ENCODE measurements at places on chromosomes 1 and 21.
A peak's percentile ranks its signal among the peaks of the same experiment; 100 is the strongest.

DNA sequence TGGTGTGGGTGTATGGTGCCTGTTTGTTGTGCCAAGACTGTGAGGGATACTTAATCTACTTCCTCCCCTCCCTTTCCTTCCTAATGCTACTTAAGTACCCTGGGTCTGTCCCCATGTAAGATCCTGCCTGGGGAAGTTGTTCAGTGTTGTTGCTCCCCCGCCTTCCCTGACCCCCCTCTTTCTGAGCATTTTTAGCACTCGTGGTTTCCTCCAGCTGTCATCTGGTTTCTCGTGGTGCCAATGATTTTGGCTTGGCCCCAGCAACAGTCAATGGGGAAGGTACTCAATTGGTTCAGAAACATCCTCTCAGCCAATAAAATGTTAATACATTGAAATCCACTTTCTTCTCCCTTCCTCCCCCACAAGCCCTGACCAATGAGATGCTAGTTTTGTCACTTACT, 8.0 kb upstream of the B4GALT3 start:
- H3K4me1 ChIP-seq, result peaks cover 2% of the 10 kb centered on the region
- no peaks in the 10 kb centered on the region for H3K27me3 ChIP-seq
- no peaks in the 10 kb centered on the region for H3K36me3 ChIP-seq
- no peak overlapping the region for H3K27ac ChIP-seq
- DNase-seq, result peak; percentile 88
- no peak overlapping the region for H3K4me3 ChIP-seq

GRCh38 chr1:194024659-194025058, 838.2 kb upstream of the B3GALT2 start:
- H3K27ac ChIP-seq, result no peak overlapping the region
- no peaks in the 10 kb centered on the region for H3K4me1 ChIP-seq
- DNase-seq, result peak; percentile 59
- H3K4me3 ChIP-seq, result no peak overlapping the region
- H3K27me3 ChIP-seq, result no peaks in the 10 kb centered on the region

GRCh38 chr1:88741413-88741812, 57.3 kb downstream of the PKN2 start:
- H3K27ac ChIP-seq, result no peak overlapping the region
- H3K27me3 ChIP-seq, result no peaks in the 10 kb centered on the region
- H3K4me3 ChIP-seq, result peak overlapping the region; percentile 10
- peaks cover 21% of the 10 kb centered on the region for H3K36me3 ChIP-seq

DNA sequence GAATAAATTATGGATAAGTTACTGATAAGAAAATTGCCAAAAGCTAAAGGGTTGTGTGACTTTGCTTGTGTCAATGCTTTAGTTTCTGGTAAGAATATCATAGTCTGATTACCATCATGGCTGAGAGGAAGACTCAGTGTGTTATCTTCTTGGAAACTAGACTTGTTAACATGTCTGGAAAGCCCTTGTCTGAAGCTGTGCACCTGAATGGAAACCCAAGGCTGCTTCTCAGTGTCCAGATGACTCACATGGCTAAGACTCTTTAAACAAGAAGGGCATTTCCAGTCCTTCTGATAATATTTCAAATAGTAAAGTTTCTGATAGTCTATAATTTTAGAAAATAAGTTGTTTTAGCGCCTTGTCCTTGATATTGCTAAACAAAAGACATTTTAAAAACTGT, 1092.7 kb downstream of the PLA2G4A start:
- no peaks in the 10 kb centered on the region for H3K4me1 ChIP-seq
- H3K27ac ChIP-seq, result no peak overlapping the region
- DNase-seq, result no peak
- H3K36me3 ChIP-seq, result no peaks in the 10 kb centered on the region
- no peak overlapping the region for H3K4me3 ChIP-seq

- no peak for DNase-seq
- H3K27me3 ChIP-seq, result no peaks in the 10 kb centered on the region
- H3K36me3 ChIP-seq, result no peaks in the 10 kb centered on the region
Observed at GRCh38 chr21:22356663-22357062, 1358.5 kb downstream of the NCAM2 start.

DNA sequence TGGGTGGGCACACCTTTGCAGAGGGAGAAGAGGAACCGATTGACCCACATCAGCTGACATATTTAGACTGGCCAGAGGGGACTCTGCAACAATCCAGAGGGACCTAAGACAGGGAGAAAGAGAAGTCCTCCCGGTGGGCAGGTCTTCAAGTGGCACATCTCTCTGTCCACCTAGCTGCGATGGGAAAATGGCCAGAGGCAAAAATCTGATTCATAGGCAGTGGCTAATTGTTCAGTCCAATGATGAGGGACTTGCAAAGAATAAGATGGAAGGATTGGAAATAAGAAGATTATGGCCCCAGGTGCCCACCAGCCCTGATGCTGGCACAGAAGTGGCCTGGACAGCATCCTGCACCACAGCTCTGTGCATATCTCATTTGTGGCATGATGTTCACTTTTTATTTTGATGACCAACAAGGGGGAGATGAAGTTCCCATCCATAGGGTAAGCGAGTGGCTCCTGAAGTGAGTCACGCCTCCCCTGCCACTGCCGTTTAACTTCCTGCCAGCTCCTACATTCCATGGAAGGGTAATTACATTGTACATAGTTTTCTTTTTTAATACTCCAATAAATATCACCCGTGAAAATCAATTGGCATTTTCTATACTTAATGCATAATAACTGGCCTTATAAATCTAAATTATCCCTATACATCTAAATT, 659.6 kb downstream of the MATN1 start:
- no peak for DNase-seq
- H3K4me1 ChIP-seq, result peaks cover 4% of the 10 kb centered on the region
- no peaks in the 10 kb centered on the region for H3K36me3 ChIP-seq
- no peak overlapping the region for H3K4me3 ChIP-seq
- peaks cover 55% of the 10 kb centered on the region for H3K27me3 ChIP-seq

GRCh38 chr1:170711682-170712081, 47.8 kb downstream of the PRRX1 start:
- no peaks in the 10 kb centered on the region for H3K27me3 ChIP-seq
- peaks cover 3% of the 10 kb centered on the region for H3K4me1 ChIP-seq
- H3K27ac ChIP-seq, result no peak overlapping the region

- no peak overlapping the region for H3K27ac ChIP-seq
- H3K4me1 ChIP-seq, result no peaks in the 10 kb centered on the region
- no peak overlapping the region for H3K4me3 ChIP-seq
- H3K27me3 ChIP-seq, result peaks cover 21% of the 10 kb centered on the region
- no peaks in the 10 kb centered on the region for H3K36me3 ChIP-seq
- DNase-seq, result no peak
Observed at GRCh38 chr1:42904434-42904833, 54.2 kb downstream of the SLC2A1 start.

DNA sequence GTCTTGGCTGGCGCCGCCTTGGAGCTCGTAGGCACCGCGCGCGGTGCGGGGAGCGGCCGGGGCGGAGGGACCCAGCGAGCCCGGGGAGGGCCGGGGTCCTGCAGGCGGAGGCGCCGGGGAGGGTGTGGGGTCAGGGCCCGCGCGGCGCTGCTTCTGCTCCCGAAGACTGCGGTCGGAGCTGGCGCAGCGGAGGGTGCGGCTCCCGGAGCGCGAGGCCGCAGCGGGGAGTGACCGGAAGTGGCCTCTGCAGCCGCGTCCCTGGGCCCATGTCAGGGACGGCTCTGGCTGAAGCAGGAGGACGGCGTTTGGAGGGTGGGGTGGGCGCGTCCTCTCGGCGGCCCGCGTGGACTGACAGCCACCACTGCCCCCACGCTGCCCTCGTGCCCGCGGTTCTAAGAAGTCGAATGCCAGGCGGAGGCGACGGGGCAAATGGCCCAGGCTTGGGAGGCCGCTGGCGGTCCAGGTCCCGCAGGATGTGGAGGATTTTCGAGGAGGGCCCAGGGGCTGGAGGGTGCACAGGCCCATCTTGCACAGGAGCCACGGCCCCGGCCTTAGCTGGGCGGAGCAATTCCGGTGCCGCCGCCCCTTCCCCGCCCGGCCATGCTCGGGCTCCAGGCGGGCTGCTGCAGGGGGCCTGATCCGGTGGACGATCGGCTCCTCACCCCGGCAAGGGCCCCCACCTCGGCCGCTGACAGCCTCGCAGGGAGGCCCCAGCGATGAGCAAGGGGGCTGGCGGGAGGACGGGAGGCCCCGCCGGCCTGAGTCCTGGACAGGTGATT, 7.7 kb upstream of the ZNF669 start:
- peaks cover 25% of the 10 kb centered on the region for H3K4me1 ChIP-seq
- no peaks in the 10 kb centered on the region for H3K27me3 ChIP-seq
- DNase-seq, result peak; percentile 60
- H3K36me3 ChIP-seq, result no peaks in the 10 kb centered on the region
- no peak overlapping the region for H3K27ac ChIP-seq

DNA sequence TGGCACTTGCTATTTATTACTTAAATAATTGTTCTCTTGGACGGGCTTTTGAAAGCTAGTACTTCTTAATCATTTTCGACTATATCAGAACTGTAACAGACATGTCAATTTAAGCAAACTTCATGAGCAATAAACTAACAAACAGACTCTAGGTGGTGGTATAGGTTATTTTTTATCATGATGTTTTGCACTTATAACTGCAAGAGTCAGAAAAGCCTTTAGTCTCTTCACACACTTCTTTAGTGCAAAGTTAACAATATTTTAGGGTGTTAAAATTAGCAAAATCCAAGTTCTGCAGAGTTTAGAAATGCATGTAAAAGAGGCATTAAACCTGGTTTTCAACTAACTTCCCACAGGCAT, 2.2 kb downstream of the NRIP1 start:
- no peaks in the 10 kb centered on the region for H3K36me3 ChIP-seq
- H3K4me3 ChIP-seq, result peak overlapping the region; percentile 96

GRCh38 chr1:204742676-204743251, 57.2 kb upstream of the LRRN2 start:
- H3K27me3 ChIP-seq, result peaks cover 15% of the 10 kb centered on the region
- no peaks in the 10 kb centered on the region for H3K4me1 ChIP-seq
- no peak overlapping the region for H3K4me3 ChIP-seq
- DNase-seq, result no peak
- no peaks in the 10 kb centered on the region for H3K36me3 ChIP-seq

DNA sequence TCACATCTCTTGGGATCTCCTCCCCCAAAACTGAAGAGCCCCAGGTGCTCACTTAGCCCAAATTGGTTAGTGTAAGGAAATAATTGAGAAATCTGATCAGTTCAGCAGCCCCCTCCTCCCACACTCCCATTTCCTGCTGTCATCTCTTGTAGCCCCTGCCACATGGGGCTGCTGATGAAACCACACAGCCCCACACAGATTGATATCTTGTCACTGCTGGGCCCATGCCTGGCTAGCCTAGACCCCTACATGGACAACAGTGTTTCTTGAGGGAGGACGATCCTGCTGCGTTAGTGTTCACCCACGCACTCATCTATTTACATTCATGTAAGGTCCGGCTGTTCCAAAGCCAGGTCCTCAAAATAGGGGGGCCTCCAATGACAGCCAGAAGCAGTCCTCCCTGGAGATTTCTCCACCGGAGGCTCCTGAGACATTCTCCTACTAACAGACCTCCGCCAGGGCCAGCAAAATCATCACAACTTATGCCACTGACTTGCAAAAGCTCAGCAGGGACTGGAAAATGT, 23.9 kb upstream of the RXRG start:
- H3K27ac ChIP-seq, result no peak overlapping the region
- no peak for DNase-seq
- no peaks in the 10 kb centered on the region for H3K36me3 ChIP-seq
- peaks cover 38% of the 10 kb centered on the region for H3K27me3 ChIP-seq
- H3K4me3 ChIP-seq, result no peak overlapping the region
- no peaks in the 10 kb centered on the region for H3K4me1 ChIP-seq

DNA sequence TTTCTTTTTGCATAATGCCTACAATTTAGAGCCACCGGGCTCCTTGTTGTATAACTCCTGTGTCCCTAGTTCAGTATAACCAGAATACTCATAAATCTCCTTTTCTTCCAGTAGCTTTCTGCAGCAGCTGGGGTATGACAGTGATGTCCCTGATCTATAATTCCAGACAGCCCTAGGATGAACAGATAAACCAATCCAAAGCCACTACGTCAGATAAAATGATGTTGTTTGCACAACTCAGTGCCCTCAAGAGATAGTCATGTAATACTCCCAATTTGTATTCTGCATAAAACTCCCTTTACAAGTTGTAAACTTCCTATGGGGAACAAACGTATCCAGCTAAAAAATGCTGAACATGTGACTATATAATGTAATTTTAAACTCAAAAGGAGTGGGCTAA, 44.7 kb downstream of the ZNF326 start:
- H3K27ac ChIP-seq, result no peak overlapping the region
- no peaks in the 10 kb centered on the region for H3K36me3 ChIP-seq
- DNase-seq, result no peak
- no peaks in the 10 kb centered on the region for H3K27me3 ChIP-seq

GRCh38 chr21:33840771-33841170, 74.8 kb downstream of the ATP5PO start:
- H3K4me1 ChIP-seq, result peaks cover 9% of the 10 kb centered on the region
- no peak for DNase-seq
- no peaks in the 10 kb centered on the region for H3K27me3 ChIP-seq
- no peak overlapping the region for H3K27ac ChIP-seq
- peaks cover 30% of the 10 kb centered on the region for H3K36me3 ChIP-seq
- no peak overlapping the region for H3K4me3 ChIP-seq

GRCh38 chr1:84598846-84599741, 24.9 kb upstream of the CTBS start:
- DNase-seq, result peak; percentile 83
- H3K36me3 ChIP-seq, result no peaks in the 10 kb centered on the region
- peak overlapping the region; percentile 42 for H3K27ac ChIP-seq
- no peak overlapping the region for H3K4me3 ChIP-seq
- peaks cover 3% of the 10 kb centered on the region for H3K4me1 ChIP-seq

DNA sequence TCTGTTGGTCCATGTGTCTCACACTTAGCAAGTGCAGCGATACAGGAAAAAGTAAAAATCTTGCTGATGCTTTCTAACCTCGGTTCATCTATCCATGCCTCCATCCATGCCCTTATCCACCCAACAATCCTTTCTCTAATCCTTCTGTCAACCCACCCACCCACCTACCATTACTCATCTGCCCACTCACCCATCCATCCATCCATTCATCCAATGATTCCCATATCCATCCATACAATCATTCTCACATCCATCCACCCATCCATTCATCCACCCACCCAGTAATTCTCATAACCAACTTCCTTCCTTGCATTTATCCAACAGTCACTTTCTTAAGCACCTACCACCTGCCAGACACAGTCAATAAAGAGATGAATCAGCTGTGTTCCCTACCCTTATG, 6.1 kb upstream of the IGSF21 start:
- H3K4me1 ChIP-seq, result no peaks in the 10 kb centered on the region
- H3K27ac ChIP-seq, result no peak overlapping the region
- peaks cover 12% of the 10 kb centered on the region for H3K27me3 ChIP-seq
- DNase-seq, result no peak

DNA sequence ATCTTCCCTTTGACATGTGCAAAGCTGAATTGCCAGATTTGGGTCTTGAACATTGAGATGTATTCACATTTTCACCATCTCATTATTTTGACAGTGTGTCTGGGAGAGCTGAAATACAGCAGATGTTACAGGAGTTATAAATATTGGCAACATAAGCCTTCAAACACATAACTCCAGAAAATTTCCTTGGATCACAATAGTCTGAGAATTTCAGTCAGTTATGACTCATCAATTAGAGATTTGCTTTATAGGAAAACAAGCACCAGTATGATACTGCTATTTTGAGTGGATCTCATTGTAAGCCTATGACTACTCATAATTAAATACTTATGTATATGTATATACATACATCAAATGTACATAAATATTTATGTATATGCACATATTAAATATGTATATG, 1171.8 kb downstream of the AMY1C start:
- no peaks in the 10 kb centered on the region for H3K36me3 ChIP-seq
- peak; percentile 16 for DNase-seq
- no peak overlapping the region for H3K27ac ChIP-seq
- no peaks in the 10 kb centered on the region for H3K4me1 ChIP-seq
- no peak overlapping the region for H3K4me3 ChIP-seq

- H3K27me3 ChIP-seq, result no peaks in the 10 kb centered on the region
- peak; percentile 59 for DNase-seq
- H3K27ac ChIP-seq, result no peak overlapping the region
- H3K4me1 ChIP-seq, result peaks cover 16% of the 10 kb centered on the region
Observed at GRCh38 chr1:6625584-6626149, 999 bp downstream of the THAP3 start.
